ENCODE measurements at places on chromosomes 4 and X.

DNA sequence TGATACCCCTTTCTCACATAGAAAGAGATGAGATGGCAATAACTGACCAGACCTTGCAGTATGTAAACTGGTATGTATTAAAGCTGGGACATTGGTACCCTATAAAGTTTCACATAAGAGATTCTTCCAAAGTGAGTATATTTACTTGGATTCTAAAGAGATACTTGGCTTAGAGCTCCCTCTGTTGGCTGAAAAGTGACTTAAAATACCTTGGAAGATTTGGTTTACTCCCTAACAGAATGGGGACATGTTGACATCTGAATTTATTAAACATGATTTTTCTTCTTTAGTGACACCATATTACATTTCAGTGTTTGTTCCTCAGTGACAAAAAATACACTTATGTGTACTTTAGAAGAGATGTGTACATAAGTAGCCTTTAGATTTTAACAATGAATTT lies 47.9 kb upstream of the RGN start:
- peak; percentile 62 for DNase-seq

DNA sequence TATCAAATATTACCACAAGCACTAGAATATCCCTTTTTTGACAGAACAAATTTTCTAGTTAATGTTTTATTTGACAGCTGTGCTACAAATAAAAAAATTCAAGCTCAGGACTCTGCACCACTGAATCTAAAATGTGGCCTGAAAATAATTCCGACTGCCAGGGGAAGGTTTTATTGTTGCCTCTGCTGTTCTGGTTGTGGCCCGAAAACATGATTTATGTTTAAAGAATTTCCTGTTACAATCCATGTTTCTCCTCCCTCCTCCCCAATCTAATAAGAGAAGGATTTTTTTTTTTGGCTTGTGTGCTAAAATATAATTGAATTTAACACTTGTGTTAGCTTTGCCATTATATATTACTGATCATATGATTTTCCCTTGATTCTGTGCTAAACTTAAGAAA lies 227.8 kb downstream of the DCLK2 start:
- DNase-seq: peak; percentile 15

- DNase-seq: no peak
These were observed 13.1 kb upstream of the ANXA5 start for GRCh38 chr4:121709766-121710405.

- DNase-seq: no peak
These were observed 116.7 kb upstream of the TEX13D start for GRCh38 chrX:124215786-124216185.

DNA sequence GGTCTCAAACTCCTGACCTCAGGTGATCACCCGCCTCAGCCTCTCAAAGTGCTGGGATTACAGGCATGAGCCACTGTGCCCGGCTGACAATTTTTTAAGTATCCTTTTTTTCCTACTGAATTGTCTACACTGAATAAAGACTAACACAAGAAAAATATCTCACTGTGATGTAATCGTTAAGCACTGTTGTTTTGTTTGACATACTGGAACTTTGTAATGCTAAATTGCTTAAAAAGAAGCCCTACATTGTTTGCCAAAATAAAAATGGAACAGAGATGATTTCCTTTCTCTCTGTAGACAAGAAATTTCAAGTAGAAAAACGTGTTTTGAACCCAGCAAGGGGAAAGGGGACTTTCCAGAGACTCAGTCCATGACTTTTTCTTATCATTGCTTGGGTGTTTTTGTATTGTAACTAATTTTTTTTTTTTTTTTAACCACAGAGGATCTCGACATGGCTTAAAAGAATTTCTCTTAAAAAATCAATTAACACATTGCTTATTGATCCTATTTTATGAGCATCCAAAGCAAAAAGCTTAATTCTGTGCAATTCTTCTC lies 74.9 kb downstream of the TMEM156 start:
- DNase-seq: no peak

DNA sequence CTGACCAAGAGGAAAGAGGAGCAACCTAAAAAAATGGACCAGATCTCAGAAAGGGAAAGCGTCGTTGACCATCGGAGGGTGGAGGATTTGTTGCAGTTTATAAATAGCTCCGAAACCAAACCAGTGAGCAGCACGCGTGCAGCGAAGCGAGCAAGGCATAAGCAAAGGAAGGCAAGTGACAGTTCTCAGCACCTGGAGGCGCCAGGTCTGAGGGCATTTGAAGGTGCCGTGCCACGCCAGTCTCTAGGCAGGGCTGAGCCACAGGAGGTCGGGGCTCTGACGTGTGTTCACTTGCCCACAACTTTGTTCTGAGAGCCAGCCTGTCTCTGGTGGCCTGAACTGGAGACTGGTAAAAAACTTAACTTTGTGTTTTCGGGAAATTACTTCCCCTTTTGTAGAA lies 59.7 kb downstream of the TNIP2 start:
- DNase-seq: no peak

All from SK-N-DZ (cell line).